ENCODE measurements at places on chromosomes 16 and 17. TPM values are rescaled to one million over a fixed set of nuclear protein-coding genes. Genes with fewer than 3 reads are reported as not detected.

The DHX58 gene
- polyA plus RNA-seq, result 13.6 TPM

The ABCA10 gene
- polyA plus RNA-seq, result not detected

The GFAP gene
- polyA plus RNA-seq, result 0.06 TPM

The CAPNS2 gene
- polyA plus RNA-seq, result not detected

The CNGB1 gene
- polyA plus RNA-seq, result not detected

The FOXC2 gene
- not detected for polyA plus RNA-seq

The LITAFD gene
- polyA plus RNA-seq, result not detected

The KRTAP9-2 gene
- polyA plus RNA-seq, result not detected

The CIITA gene
- 0.07 TPM for polyA plus RNA-seq

The PHF23 gene
- polyA plus RNA-seq, result 35.7 TPM

The CCDC43 gene
- 11.4 TPM for polyA plus RNA-seq

The ATAD5 gene
- 0.95 TPM for polyA plus RNA-seq

The CLEC19A gene
- not detected for polyA plus RNA-seq

The MPO gene
- not detected for polyA plus RNA-seq

The CIAPIN1 gene
- 143 TPM for polyA plus RNA-seq

The MEFV gene
- polyA plus RNA-seq, result not detected

The SAP30BP gene
- polyA plus RNA-seq, result 69.6 TPM

The TBC1D3L gene
- polyA plus RNA-seq, result 0.23 TPM

The ZNF213 gene
- polyA plus RNA-seq, result 0.90 TPM
